Stimulated activated naive CD4-positive, alpha-beta T cell treated with Interleukin-2 at 50 U/mL for 16 hours (primary cell): ENCODE measurements at places on chromosomes 2 and 18.

- no peak for DNase-seq
Observed at GRCh38 chr18:49652881-49653724, 91.2 kb downstream of the LIPG start.

DNA sequence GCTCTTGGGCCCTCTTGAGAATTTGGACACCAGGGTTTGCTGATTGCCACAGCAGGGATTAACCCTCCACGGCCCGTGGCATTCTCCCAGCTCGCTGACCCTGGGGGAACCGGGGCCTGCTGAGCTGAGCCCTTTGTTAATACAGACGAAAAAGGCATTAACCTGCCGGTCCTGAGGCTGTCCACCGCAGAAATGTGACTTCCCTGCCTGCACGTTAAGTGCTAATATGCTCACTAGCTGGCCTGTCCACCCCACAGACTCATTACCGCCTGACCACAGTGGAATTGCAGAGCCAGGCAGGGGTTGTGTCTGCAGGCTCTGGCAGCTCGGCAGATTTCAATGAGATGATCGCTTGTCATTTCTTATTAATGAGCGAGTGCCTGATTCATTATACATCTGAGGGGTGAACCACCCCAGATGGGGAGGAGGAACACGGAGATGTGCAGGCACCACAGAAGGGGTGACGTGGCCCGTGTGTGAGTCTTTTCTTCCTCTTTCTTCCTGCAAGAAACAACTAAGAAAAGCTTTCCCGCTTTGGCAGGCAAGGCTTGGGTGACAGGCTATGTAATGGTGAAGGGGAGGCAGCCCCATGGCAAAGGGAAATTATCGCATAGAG is 126.0 kb downstream of the GLI2 start:
- no peak for DNase-seq

GRCh38 chr2:98234776-98235175 is 111.5 kb upstream of the CNGA3 start:
- DNase-seq: no peak

- no peak for DNase-seq
Observed at GRCh38 chr18:65859075-65859474, 108.3 kb downstream of the CDH7 start.

GRCh38 chr2:177537213-177537612 is 144.6 kb downstream of the AGPS start:
- DNase-seq: no peak

GRCh38 chr2:38743672-38744398 is 7.3 kb downstream of the SRSF7 start:
- no peak for DNase-seq
